ENCODE measurements at places on chromosomes 5 and 9. TPM values are rescaled to one million over a fixed set of nuclear protein-coding genes. Genes with fewer than 3 reads are reported as not detected.

CLIC3 gene
- total RNA-seq: 126 TPM

MEGF10 gene
- not detected for total RNA-seq

TOMM5 gene
- total RNA-seq: 255 TPM

GRPEL2 gene
- total RNA-seq: 23.3 TPM

NME5 gene
- total RNA-seq: 2.6 TPM

CTXN3 gene
- not detected for total RNA-seq

GPR151 gene
- not detected for total RNA-seq
